WTC11 (cell line): ENCODE measurements at places on chromosomes 6 and 20.
A peak's percentile ranks its signal among the peaks of the same experiment; 100 is the strongest.

- no peak for DNase-seq
Observed at GRCh38 chr6:90019216-90019615, 124.9 kb downstream of the GJA10 start.

DNA sequence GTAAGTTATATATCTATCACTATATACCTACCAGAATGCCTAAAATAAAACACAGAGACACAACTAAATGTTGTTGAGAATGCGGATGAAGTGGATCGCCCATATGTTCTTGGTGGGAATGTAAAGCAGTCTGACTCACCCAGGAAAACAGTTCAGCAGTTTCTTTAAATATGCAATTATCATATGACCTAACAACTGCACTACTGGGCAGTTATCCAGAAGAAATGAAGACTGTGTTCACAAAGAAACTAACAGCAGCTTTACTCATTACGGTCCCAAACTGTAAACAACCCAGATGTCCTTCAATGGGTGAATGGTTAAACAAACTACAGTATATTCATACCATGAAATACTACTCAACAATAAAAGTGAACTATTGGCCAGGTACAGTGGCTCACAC is 14.3 kb upstream of the ZC3H12D start:
- no peak for DNase-seq

DNA sequence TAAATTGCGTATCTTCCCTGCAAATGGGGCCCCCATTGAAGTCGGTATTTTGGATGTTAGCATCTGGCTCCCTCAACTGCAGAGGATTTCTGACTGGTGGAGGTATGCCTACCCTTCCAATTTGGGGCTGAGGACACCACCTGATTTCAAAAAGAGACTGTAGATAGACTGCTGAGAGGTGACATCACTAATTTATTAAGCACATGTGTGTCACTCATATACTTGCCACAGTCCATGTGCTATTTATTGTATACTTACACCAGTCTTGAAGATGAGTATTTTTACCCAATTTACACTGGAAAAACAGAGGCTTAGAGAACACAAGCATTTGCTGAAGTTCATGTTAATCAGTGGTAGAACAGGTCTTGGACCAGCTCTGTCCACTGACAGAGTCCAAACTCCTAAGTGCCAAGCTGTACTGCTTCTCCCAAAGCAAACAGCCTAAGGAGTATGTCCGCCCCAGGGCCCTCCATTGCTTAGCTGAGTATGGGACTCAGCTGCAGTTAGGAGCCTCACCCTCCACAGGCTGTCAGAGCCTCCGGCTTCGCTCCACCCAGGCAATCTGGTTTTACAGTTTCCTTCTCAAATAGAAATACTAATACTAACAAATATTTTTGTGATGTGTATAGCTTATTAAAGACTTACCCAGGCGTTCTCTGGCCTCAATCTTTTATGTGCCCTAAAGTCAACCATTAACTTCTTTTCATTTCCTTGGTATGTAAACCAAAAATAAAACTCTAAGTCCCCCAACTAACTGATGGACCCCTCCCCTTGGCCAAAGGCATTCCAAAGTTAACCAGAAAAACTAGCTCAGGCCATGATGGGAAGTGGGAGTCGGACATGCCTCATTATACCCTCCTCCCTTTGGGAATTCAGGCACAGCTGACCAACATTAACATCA is 17.5 kb downstream of the RIN2 start:
- no peak for DNase-seq

DNA sequence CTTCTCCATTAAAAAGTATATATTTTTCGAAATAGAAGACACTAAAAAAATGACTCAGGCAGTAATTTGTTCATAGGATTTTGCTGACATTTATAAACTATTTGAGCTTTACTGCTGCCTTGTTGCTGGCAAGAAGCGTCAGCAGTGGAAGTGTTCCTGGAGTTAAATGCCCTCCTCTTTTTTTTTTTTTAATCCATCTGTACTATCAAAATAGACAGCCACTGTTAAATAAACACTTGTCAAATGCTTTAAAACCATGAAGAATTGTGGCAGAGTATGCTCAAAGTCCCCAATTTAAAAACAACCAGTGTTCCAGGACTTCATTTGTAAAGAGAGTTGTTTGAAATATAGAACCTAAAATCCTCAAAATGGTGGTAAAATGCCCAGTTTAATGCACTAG is 253.8 kb downstream of the NKAIN2 start:
- no peak for DNase-seq

DNA sequence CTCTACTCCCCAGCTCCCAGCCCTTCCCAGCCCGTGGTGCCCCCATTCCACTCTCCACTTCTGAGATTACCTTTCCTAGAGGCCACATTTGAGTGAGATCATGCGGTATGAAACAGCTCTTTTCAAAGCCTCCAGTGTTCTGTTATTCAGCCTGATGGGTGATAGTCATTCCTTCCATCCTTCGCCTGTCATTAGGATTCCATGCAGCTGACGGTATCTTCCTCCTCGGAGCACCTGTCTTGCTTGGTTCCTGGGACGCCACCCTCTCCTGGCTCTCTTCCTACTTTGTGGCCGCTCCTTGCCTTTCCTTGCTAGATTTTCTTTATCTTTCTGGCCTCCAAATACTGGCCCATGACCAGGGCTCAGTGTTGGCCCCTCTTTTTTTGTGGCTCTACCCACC is 137.0 kb downstream of the ARID1B start:
- DNase-seq, result no peak

DNA sequence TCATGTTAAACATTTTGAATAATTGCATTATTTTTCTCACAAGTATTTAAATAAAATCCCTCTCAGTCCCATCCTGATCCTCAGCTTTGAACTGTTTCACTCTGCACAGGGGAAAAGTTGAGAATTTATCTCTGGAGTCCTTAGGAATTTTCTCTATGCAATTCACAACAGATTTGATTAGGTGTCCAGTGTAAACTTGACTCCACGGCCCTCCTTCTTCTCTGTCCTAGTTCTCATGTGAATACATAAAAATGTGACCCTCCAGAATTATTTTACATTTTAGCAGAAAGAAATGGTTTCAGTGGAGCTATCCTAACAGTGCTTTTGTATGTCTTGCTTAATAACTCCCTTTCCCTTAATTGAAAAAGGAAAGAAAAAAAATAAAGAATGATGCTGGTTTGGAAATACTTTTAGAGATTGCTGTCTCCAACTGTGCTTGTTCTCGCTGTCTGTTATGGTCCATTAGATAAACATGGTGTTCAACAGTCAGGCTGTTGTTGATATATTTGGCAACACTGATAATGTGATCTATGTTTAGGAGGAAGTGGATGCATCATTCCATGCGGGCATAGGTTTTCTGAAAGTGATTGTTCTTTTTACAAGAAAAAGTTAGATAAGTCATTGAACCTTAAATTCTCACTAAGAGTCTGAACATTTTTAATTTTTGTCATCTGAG is 599.4 kb upstream of the CITED2 start:
- DNase-seq, result no peak

GRCh38 chr20:63734946-63735858 is 1.3 kb upstream of the LIME1 start:
- DNase-seq, result no peak

DNA sequence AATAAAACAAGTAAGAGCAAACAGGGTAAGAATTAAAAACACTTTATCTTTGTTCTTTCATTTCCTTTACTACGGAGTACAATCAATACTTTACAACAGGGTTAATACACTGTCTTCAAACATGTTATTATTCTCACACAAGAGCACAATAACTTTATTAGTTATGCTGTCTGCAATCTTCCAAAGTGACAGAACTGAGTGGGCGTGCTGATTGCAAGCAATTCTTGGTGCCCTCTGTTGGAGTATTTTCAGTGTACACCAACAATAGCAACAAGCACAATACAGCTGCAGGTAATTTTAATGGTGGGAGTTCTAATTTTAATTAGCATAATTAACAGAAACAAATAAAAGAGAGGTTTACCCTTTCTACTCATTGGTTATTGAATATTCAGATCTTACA is 33.9 kb upstream of the PTPRK start:
- DNase-seq, result no peak

DNA sequence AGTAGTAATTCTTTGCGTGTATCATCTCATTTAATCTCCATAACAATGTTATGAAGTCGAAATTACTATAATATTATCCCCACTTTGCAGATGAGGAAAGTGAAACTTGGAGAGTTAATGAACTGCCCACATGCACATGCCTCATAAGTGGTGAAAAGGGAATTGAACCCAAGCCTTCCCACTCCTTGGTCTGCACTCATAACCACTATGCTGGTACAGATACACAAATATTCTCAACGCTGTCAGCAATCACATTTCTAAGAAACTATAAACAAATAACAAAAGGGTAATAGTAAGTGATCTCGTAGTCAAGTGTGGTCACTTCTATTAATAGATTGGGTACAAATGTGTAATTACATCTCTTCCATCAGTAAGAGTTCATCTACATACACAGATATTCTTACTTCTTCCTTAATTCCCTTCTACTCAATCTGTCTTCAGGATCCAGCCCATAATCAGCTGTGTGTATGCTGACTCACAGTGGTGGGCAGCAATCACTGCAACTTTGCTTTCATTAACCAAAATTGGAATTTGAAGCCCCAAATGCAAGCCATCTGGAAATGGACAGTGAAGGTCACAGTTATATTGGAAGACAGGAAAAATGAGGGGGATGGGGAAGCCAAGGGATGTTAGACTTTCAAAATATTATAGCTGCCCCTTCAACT is 6.6 kb downstream of the PRSS35 start:
- DNase-seq, result no peak

DNA sequence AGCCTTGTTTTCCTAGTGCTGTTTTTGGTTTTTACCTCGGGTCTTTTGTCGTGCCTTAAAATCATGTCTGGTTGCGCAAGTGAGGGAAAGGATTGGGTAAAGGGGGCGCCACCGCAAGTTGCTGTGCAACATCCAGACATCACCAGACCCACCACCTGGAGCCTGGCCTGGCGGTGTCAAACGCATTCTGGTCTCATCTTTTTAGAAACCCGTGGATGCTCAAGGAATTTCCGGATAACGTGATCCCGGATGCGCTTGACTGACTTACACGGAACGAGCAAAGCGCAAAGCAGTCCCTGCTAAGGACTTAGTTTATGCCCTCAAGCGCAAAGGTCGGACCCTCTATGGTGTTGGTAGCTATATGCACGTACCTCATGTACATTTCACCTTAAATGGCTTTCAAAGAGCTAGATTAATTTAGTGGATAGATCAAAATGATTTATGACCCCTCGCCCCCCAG is 105.2 kb downstream of the OR2B2 start:
- peak; percentile 39 for DNase-seq

- no peak for DNase-seq
Observed at GRCh38 chr6:39366931-39367618, 44.6 kb upstream of the KCNK16 start.

DNA sequence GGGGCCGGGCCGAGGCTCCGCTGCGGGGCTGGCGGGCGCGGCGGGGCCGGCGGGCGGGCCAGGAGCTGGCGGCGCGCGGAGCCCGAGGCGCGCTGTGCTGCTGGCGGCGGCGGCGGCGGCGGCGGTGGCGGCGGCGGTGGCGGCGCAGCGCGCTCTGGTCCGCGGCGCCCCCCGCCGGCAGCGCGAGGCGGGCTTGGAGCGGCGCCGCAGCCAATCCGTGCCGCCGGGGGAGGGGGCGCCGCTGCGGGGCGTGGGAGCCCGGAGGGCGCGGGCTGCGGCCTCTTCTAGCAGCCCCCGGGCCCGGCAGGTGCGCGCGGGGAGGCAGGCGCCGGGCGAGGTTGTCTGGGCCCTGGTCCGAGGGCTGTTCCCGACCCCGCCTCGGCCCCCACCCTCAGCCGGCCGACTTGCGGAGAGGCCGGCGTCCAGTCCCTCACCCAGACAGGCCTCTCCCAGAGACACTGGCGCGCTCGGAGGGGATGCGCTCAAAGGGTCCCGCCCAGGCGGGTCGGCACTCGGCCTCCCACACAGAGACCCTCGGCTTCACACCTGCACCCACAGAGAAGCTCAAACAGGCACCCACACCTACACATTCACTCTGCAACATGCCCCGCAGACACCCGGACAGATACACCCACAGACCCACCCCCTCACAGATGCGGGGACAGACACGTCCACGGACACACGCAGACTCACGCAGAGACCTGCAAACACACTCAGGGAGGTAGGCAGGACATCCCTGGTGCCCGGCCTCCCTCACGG is at the start of gene RIMS4:
Gene RIMS4, minus strand, starts transcription at position 156 of the 759 bp plus-strand sequence. CDS start 275 bp downstream, outside the sequence.
- DNase-seq, result peak; percentile 48

GRCh38 chr6:20117474-20117873 is 94.8 kb downstream of the MBOAT1 start:
- DNase-seq, result peak; percentile 16

DNA sequence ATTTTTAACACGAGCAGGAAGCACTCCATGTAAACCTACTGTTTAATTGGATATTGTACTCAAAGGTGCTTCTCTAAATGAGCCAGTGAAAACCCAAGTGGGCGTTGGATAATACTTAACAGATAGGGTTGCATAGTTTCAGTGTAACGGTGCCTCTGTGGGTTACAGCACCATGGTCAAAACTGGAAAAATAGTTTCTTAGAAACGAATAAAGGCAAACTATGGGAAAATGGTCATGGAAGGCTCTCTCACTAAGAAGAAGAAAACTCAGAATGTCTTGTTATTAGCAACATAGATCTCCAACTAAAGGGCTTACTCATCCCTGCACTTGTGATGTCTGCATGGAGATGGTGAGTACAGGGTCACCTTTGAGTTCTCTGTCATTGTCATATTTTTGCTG is 59.1 kb upstream of the NEDD9 start:
- DNase-seq, result no peak

GRCh38 chr6:143564484-143565017 is 53.0 kb upstream of the FUCA2 start:
- no peak for DNase-seq

DNA sequence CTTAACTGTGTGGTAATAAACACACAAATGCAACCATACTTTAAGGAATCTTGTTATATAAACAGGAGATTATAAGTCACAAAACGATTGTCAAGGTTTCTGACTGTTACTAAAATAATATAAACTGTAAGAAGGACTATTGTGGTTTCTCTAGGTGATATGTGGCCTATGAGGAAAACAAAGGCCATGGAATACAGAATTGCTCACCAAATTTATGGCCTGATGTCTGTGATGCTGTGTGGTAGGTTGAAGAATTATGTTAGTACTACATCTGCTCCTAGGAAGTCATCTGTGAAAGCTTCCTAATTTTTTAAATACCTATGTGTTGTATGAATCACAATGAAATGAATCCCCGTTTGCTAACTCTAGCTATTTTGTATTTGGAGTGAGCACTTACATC is 875.4 kb upstream of the MAP3K7 start:
- DNase-seq, result no peak
